NCI-H1092 (cell line): ENCODE measurements at places on chromosomes 4 and X.

DNA sequence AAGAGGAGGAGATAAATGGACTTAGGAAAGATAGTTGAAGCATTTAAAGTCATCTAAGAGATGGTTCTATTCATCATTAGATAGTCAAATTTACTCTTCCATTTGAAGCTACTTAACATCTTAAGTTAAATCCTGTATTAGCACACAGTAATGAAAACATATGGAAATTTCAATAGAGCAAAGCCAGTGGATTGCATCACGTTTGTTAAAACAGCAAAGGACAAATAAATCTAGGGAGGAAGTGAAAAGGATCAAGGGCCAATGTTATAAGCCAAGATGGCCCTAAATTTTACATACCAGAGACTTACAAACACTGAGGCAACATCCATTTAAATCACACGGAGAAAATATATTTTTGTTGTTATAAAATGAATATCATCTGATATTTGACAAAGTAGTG is 602.8 kb downstream of the INPP4B start:
- DNase-seq = no peak

DNA sequence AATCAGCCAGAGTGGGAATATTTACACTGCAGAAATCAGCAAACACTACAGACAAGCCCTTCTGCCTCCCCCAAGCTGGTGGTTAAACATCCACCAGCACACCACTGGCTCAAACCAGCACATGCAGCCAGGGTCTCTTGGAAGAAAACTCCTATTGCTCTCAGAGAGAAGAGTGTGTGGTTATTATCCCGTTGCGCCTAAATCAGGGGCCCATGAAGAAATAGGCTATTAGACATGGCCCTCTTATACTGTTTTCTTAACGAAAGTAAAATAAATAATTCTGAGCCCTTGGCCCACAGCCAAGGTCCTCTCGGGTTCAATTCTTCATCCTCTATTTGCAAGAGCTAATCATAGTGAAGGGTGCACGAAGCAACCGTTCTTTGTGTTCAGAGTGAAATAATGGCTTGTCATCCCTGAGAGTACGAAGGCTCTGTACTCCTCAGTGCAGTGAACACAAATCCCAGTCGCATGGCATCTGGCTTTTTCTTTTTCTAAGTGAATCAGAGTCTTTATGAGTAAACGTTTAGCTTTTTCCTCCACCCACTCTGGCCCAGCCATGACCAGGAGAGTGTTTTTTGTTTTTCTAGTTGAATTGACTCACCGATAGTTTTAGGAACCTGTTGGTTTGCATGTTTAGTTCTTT is 33.4 kb upstream of the RBM47 start:
- DNase-seq = peak; percentile 92

GRCh38 chrX:57211906-57212305 is 74.6 kb upstream of the FAAH2 start:
- no peak for DNase-seq

DNA sequence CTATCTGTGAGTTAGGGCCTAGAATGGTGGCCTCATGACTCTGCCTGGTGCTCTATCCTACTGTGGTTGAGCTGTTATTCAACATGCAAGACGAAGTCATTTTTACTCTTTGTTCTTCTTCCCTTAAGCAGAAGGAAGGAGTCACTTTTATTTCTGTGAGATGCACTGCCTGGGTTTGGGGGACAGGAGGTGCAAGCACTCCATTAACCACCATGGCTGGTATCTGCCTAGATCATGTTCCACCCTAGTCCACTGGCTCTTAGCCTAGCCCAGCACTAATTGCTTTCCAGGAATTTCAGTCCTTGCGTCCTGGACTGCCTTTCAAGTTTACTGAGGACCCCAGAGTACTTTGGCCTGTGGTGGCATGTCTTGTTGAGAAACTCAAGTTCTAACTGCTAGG is 1182.7 kb downstream of the FSTL5 start:
- DNase-seq = no peak

GRCh38 chrX:101564651-101565050 is 14.3 kb downstream of the ARMCX1 start:
- DNase-seq = no peak

- no peak for DNase-seq
These were observed 7.0 kb upstream of the BEND4 start for GRCh38 chr4:42159271-42160001.

DNA sequence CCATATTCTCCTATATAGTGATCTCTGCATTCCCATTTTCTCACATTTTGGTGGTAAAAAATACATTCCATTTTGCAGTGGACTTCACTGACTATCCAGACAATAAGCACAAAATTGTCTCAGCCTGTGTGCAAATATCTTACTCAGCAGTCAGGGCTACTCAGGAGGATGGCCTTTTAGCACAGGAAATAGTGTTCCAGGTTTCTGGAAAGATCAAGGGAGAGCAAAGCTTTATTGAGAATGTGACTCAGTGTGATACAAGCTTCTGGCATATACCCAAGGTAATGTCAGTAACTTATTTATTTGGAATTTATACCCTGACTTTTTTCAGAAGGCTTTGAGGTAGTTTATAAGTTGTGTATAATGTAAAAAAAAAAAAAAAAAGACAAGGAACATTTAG is 233.4 kb downstream of the TEX13A start:
- DNase-seq = no peak

DNA sequence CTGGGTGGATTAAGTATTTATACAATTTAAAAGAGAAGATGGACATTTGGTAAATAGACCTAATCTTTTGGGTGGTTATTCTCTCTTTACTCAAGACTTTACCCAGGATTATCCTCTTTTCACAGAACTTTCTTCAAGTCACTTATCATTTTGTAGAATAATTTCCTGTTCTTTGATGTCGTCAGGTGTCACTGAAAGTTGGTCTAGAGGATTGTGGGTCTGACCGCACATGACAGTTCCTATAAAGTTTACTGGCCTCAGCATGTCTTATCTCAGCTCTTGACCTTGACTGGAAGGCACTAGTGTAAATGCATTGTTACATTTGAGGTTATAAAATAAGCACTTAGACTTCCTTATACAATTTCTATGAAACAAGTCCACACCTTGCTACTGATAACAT is 139.9 kb upstream of the SLC4A4 start:
- DNase-seq = no peak

- no peak for DNase-seq
These were observed 32.1 kb upstream of the BEND2 start for GRCh38 chrX:18252644-18253359.

- DNase-seq = peak; percentile 12
These were observed 6.7 kb upstream of the ERCC6L start for GRCh38 chrX:72245461-72246089.

GRCh38 chr4:75658876-75659275 is 14.3 kb downstream of the G3BP2 start:
- DNase-seq = no peak

- no peak for DNase-seq
These were observed 547 bp downstream of the GUCY1A1 start for GRCh38 chr4:155667222-155667567.

GRCh38 chrX:118360429-118361125 is 14.7 kb downstream of the WDR44 start:
- no peak for DNase-seq

- DNase-seq = no peak
These were observed 1777.9 kb downstream of the ARAP2 start for GRCh38 chr4:34466411-34466810.

DNA sequence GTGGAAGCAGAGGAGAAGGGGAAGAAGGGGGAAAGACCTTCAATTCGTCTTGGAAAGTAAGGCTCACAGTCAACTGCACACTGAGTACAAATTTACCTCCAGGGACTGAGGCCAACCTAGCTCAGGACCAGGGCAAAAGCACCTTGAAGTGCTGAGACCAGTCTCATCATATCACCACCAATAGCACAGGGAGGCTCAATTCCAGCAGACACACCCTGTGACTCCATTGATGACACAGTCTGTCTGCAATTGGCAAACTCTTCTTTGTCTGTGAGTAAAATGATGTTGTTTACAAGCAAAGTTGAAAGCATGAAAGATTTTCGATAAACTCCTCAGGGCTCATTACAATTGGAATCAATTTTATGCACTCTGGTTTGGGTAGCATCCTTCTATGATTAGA is 32.3 kb downstream of the TRIML1 start:
- DNase-seq = no peak

DNA sequence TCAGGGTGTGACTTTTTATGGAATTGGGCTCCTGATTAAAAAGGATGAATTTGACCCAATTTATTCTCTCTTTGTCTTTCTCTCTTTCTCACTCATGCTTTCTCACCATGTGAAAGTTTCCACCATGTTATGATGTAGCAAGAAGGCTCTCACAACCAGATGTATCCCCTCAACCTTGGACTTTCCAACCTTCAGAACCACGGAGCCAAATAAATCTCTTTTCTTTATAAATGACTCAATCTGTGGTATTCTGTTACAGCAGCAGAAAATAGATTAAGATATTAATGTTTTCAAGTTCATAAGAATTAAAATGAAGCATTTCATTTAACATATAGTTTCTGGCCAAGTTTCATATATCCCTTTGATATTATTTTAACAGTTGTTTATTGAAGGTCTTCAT is 698.5 kb downstream of the TRAM1L1 start:
- no peak for DNase-seq

DNA sequence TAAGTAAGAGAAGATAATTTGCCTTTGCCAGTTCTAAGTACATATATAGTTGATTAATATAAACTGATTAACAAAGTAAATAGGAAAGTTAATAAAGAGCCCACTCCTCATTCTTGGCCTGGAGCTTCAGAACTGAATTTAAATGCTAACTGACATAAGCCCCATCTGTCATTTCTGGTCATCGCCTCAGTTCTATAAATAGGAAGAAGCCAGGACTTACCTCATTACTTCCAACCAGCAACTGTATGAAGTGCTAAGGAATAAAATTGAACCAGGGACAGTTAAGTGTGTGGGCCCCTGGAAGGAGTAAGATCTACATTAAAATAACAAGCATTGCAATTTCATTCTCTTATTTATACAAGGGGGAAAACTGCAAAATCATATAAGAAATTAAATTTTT is 52.0 kb upstream of the PDLIM5 start:
- DNase-seq = no peak

- DNase-seq = no peak
These were observed 8.6 kb downstream of the LAGE3 start for GRCh38 chrX:154470434-154470833.

- DNase-seq = no peak
These were observed 608.4 kb downstream of the ANKRD50 start for GRCh38 chr4:124104101-124104500.

DNA sequence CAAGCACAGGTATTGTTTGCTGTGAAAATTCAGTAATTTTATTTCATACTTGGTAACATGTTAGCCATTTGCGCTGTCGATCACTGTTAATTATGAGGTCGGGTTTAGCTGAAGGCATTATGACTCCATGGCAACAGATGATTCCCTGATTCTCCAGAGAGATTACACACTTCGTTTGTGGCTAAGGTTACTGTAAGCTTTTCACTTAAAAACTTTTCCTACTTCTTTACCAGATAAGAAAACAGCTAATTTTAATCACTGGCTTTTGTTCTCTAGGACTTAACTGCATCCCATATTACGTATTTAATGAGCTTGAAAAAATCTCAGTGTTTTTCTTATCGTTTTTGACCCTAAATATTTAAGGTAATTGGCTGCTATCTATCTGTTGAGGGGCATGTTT is 2.1 kb downstream of the GSTCD start:
- no peak for DNase-seq

DNA sequence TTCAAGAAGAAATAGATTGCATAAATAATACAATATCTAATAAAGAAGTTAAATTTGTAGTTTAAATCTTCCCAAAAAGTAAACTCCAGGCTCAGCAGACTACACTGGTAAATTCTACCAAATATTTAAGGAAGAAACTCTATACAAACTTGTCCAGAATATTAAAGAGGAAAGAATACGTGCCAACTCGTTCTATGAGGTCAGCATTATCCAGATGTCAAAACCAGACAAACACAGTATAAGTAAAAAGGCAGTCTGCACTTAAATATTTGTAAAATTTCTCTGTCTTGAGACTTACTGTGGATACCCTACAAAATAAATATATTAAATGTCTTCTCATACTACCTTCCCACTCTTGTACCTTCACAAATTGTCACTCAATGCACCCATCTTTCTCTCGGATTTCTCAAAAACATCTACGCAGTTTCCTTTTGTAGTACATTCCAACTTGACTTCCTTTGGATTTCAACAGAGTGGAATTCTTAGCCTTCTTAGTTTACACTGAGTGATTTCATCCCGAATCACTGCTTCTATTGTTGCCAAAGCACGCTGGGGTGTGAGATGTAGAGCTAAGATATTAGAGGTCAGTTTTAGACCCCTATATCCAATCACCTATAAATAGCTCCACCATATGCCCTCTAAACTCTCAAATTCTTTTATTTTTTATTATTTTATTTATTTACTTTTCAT is 71.6 kb upstream of the MAB21L2 start:
- DNase-seq = no peak

DNA sequence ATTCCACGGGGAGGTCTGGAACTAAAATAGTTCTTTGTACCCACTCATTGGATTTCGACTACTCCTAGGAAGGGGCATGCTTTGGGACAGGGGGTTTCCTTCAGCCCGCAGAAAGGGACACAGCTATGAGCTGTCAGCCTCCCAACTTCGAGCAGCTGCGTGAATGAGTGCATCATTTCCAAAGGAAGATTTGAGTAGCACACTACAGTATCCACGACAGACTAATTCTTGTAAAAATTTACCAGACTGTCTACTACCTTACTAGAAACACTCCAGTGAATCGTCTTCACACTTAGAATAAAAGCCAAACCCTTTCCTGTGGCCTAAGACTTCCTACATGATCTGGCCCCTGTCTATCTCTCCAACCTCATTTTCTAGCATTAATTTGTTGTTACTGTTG is 101.9 kb downstream of the MAOA start:
- no peak for DNase-seq

GRCh38 chr4:69098470-69098869 is 2.2 kb downstream of the UGT2B7 start:
- DNase-seq = no peak

GRCh38 chr4:112266823-112267222 is 18.9 kb downstream of the TIFA start:
- no peak for DNase-seq

GRCh38 chr4:127523369-127523768 is 109.4 kb upstream of the INTU start:
- no peak for DNase-seq

DNA sequence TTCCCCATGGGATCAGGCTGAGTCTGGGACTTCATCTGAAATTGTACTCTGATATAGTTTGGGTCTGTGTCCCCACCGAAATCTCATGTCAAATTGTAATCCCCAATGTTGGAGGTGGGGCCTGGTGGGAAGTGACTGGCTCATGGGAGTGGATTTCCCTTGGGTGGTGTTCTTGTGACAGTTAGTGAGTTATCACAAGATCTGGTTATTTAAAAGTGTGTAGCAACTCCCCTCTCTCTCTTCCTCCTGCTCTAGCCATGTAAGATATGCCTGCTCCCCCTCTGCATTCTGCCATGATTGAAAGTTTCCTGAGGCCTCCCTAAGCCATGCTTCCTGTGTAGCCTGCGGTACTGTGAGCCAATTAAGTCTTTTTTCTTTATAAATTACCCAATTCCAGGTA is 61.0 kb downstream of the RASGEF1B start:
- DNase-seq = no peak

GRCh38 chrX:150298841-150299551 is 64.1 kb upstream of the MAMLD1 start:
- DNase-seq = no peak
